ENCODE measurements at places on chromosomes 3 and 15.
A peak's percentile ranks its signal among the peaks of the same experiment; 100 is the strongest.

- peak; percentile 30 for DNase-seq
Observed at GRCh38 chr15:88810446-88810845, 7.2 kb downstream of the ACAN start.

DNA sequence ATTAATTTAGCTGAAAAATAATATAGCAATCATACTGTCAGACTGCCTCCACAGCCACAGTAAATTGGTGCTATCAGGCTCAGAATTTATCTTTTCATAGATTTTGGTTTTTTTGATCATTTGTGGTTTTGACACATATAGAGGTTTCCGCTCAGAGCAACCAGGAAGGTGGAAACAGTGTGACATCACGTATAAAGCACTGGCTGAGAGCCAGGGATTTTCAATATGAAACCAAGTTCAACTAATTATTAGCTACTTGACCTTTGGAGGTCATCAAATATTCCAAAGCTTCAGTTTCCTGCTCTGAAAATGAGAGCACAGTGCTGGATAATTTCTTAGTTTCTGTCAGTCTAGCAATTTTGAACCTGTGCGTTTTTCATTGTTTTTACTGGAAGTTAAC, 433.8 kb upstream of the SUCLG2 start:
- no peak for DNase-seq

- peak; percentile 55 for DNase-seq
Observed at GRCh38 chr15:66701422-66702034, 508 bp upstream of the SMAD6 start.

- DNase-seq = no peak
Observed at GRCh38 chr3:58010562-58010961, 2.3 kb downstream of the FLNB start.

- DNase-seq = peak; percentile 24
Observed at GRCh38 chr15:65222891-65223290, 11.6 kb upstream of the CILP start.

DNA sequence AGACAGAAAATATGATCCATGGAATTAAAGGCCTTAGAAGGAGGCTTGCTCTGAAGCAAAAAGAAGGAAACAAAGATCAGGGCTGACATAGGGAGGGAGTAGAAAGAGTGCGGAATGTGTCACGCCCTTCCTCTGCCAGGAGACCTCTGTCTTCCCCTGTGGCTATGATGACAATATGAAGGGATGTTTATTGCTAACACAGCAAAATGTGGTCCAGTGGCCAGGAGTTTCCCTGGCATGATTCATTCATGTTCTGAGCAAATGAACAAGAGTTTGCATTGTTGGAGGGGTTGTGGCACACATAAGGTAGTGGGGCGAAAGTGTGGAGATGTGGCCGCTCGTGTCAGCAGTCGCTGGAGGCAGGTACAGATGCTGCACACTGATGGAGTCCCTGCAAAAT, 169.4 kb downstream of the SHQ1 start:
- peak; percentile 78 for DNase-seq

DNA sequence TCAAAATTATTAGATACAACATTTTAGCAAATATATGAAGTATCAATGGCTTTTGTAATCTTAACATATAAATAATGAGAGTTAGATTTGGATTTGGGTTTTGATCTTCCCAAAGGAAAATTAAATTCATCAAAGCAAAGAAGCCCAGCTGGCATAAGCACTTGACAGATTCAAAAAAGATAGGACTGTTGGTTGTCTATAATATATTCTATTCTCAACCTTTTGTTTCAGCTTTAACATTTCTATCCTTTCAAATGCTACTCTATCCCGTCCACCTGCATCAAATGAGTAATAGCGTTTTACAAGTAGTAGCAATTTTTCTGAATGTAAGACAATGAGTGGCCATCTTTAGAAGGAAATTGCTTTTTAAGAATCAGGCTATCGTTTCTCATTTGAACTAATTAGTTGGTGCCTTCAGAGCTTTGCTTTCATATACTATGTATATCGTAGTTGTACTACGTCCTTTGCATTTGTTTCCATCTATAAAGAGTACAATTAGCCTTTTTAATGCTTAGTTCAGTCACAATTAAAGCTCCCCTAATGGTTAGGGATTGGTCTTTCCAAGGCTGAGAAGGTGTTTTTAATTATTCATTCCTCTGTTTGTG, 278.0 kb downstream of the UBE2E2 start:
- no peak for DNase-seq

DNA sequence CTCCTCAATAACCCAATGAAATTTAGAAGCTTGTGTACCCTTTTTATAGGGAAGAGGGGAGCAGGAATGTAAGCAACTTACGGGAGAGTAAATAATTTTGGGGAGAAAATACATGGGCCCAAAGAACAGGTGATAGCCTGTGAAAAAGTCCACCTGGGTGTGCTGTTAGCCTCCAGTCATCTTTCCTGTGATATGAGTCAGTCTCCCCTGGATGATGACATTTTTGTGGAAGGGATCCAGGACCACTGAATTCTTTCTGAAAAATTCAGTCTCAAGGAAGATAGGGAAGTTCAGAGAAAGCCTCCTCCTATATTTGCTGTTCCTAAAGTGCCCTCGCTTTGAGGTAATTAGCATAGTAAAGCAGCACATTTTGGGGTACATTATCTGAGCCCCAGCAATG, 149.8 kb downstream of the SQOR start:
- peak; percentile 53 for DNase-seq
